ENCODE measurements at places on chromosomes 1 and 21.

GRCh38 chr1:101843160-101843559, 153.6 kb downstream of the OLFM3 start:
- no peak for DNase-seq
- no peaks in the 10 kb centered on the region for H3K4me1 ChIP-seq
- H3K27ac ChIP-seq = no peak overlapping the region

DNA sequence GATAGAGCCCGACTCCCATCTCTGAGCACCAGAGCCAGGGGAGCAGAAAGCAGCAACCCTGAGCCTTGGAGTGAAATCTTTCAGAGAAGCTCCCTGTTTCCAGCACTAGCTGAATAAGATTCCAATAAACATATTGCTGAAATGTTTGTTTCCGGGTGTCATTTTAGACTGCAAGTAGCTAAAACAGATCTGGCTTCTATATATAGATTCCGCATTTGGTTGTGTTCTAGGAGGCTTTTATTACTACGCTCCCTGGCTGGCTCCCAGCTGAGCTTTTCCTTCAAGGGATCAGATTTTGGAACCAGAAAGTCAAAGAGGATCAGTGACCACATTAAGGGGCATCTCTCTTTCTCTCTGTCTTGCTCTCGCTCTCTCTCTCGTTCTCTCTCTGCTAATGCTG, 88.2 kb downstream of the PAPPA2 start:
- H3K27ac ChIP-seq = no peak overlapping the region
- no peaks in the 10 kb centered on the region for H3K27me3 ChIP-seq
- no peak overlapping the region for H3K4me3 ChIP-seq
- H3K36me3 ChIP-seq = no peaks in the 10 kb centered on the region

- H3K4me1 ChIP-seq = peaks cover 94% of the 10 kb centered on the region
- no peaks in the 10 kb centered on the region for H3K27me3 ChIP-seq
- H3K36me3 ChIP-seq = no peaks in the 10 kb centered on the region
- no peak for DNase-seq
- peak overlapping the region; percentile 82 for H3K27ac ChIP-seq
These were observed 214.1 kb downstream of the PBX1 start for GRCh38 chr1:164773102-164773501.

DNA sequence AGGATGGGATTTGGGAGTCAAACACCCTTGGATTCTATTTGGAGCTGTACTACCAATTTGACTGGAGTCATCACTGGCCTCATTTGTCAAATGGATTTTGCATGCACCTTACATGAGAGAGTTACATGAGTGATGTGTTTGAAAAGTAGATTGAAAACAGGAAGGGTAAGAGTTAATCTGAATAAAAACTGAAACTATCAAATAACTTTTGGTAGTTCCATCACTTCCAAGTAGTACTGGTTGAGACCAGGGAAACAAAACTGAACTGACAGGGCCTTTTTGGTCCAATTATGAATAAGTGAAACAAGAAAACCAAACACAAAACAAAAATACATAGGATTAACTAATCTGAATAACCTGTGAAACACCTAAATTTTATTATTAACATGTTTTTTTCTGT, 30.2 kb downstream of the NUCKS1 start:
- H3K36me3 ChIP-seq = no peaks in the 10 kb centered on the region
- H3K4me3 ChIP-seq = no peak overlapping the region
- no peaks in the 10 kb centered on the region for H3K4me1 ChIP-seq
- no peak overlapping the region for H3K27ac ChIP-seq
- no peaks in the 10 kb centered on the region for H3K27me3 ChIP-seq
- DNase-seq = no peak

- H3K27me3 ChIP-seq = no peaks in the 10 kb centered on the region
- H3K27ac ChIP-seq = no peak overlapping the region
- no peaks in the 10 kb centered on the region for H3K4me1 ChIP-seq
- H3K4me3 ChIP-seq = no peak overlapping the region
- no peaks in the 10 kb centered on the region for H3K36me3 ChIP-seq
These were observed 137.8 kb downstream of the PEX14 start for GRCh38 chr1:10612436-10613160.

DNA sequence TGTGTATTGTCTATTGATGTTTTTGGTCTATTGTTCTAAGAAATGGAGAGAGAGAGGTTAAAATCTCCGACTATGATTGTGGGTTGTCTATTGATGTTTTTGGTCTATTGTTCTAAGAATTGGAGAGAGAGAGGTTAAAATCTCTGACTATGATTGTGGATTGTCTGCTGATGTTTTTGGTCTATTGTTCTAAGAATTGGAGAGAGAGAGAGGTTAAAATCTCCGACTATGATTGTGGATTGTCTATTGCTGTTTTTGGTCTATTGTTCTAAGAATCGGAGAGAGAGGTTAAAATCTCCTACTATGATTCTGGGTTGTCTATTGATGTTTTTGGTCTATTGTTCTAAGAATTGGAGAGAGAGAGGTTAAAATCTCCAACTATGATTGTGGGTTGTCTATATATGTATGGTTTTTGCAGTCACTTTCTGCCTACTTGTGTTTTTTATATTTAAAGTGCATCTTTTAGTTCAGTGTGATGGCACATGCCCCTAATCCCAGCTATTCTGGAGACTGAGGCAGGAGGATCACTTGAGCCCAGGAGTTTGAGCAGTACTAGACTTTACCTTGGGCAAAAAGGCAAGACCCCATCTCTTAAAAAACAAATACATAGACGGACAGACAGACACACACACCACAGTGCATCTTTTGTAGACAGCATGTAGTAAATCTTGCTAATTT, 16.2 kb downstream of the C1orf159 start:
- no peak overlapping the region for H3K4me3 ChIP-seq
- DNase-seq = no peak
- H3K27ac ChIP-seq = no peak overlapping the region

GRCh38 chr1:99546432-99547416, 99.2 kb upstream of the PALMD start:
- H3K36me3 ChIP-seq = no peaks in the 10 kb centered on the region
- H3K4me3 ChIP-seq = no peak overlapping the region
- H3K27me3 ChIP-seq = no peaks in the 10 kb centered on the region
- no peak overlapping the region for H3K27ac ChIP-seq
- no peak for DNase-seq
- H3K4me1 ChIP-seq = no peaks in the 10 kb centered on the region

DNA sequence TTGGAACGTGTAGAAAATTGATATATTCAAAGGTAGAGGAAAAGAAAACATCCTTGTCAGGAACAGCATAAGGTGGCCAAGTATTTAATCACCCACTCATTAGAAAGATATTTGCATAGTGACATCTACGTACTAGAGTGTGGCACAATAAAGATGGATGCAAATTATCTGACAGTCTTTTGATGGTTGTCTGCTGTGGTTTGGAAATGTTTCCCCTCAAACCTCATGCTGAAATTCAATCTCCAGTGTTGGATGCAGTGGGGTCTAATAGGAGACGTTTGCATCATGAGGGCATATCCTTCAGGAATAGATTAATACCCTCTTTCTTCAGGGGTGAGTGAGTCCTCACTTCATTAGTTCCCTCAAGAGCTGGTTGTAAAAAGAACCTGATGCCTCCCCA, 34.1 kb upstream of the RUNX1 start:
- no peak overlapping the region for H3K27ac ChIP-seq
- DNase-seq = no peak
- H3K36me3 ChIP-seq = no peaks in the 10 kb centered on the region
- no peaks in the 10 kb centered on the region for H3K4me1 ChIP-seq
- no peak overlapping the region for H3K4me3 ChIP-seq
- H3K27me3 ChIP-seq = no peaks in the 10 kb centered on the region

- H3K4me1 ChIP-seq = no peaks in the 10 kb centered on the region
- no peak overlapping the region for H3K27ac ChIP-seq
- DNase-seq = no peak
These were observed 614.3 kb downstream of the NCAM2 start for GRCh38 chr21:21612466-21612865.

- no peak overlapping the region for H3K4me3 ChIP-seq
- H3K27me3 ChIP-seq = no peaks in the 10 kb centered on the region
- no peak for DNase-seq
- peaks cover 17% of the 10 kb centered on the region for H3K4me1 ChIP-seq
- H3K27ac ChIP-seq = peak overlapping the region; percentile 40
- H3K36me3 ChIP-seq = peaks cover 22% of the 10 kb centered on the region
These were observed 49.5 kb downstream of the CHD1L start for GRCh38 chr1:147292012-147292411.

- no peak overlapping the region for H3K4me3 ChIP-seq
- DNase-seq = no peak
- H3K27ac ChIP-seq = no peak overlapping the region
- H3K4me1 ChIP-seq = peaks cover 9% of the 10 kb centered on the region
- H3K27me3 ChIP-seq = no peaks in the 10 kb centered on the region
- no peaks in the 10 kb centered on the region for H3K36me3 ChIP-seq
These were observed 37.4 kb upstream of the DMBX1 start for GRCh38 chr1:46451948-46452930.

DNA sequence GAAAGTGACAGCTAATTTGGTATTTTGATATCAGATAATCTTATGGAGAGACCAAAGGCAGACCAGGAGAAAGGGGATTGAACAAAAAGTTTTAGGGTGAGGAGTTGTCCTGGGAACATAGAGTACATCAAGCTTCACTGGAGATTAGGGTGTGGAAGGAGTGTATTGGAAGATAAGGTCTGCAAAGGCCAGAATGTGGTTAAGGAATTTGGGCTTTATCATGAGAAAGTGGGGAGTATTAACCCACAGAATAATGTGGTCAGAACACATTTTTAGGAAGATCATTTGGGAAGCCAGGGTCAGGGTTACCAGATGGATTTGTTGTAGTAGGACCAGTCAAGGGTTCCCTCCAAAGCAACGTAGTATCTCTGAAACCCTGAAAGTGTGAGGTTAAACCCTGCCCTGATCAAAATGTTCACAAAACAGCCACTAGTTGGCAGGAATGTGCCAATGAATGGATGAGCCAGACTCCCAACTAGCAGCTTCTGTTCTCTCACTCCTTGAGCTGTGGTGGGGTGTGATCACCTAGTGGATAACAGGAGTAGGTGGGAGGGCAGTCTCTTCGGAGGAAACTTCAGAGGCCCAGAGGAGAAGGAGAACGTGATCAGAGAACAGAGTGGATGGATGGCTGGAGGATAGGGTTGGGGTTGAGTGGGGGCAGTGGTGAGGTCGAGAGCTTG, 35.8 kb downstream of the SLC2A1 start:
- no peak overlapping the region for H3K4me3 ChIP-seq
- H3K4me1 ChIP-seq = peaks cover 17% of the 10 kb centered on the region
- H3K27me3 ChIP-seq = no peaks in the 10 kb centered on the region
- peak overlapping the region; percentile 93 for H3K27ac ChIP-seq

GRCh38 chr21:32949701-32950100, 76.0 kb upstream of the OLIG2 start:
- no peaks in the 10 kb centered on the region for H3K36me3 ChIP-seq
- no peak overlapping the region for H3K4me3 ChIP-seq
- H3K4me1 ChIP-seq = no peaks in the 10 kb centered on the region
- no peak overlapping the region for H3K27ac ChIP-seq
- DNase-seq = no peak

DNA sequence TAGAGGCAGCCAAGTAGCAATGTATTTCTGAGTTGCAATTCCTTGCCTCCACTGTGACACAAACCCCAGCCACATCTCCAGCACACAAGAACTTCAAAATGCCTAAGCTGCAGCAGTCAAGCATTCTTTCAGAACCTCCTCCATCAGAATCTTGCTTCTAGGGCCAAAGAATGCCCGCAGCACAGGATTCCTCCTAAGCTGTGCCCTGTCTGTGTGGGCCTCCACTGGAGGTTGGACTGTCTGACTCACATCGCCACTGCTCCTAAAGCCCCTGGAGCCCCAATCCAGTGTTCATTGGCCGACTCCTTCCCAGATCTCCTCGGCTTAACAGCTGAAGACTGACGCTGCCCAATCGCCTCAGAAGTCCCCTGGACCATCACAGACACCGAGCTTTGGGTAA, 43.2 kb upstream of the SERTAD4 start:
- H3K27ac ChIP-seq = no peak overlapping the region
- H3K4me3 ChIP-seq = no peak overlapping the region
- no peaks in the 10 kb centered on the region for H3K36me3 ChIP-seq
- H3K27me3 ChIP-seq = no peaks in the 10 kb centered on the region

- no peaks in the 10 kb centered on the region for H3K27me3 ChIP-seq
- no peaks in the 10 kb centered on the region for H3K36me3 ChIP-seq
- H3K4me1 ChIP-seq = peaks cover 35% of the 10 kb centered on the region
- H3K4me3 ChIP-seq = peak overlapping the region; percentile 53
These were observed 39.9 kb upstream of the HMGN1 start for GRCh38 chr21:39388811-39389155.
